ENCODE measurements at places on chromosomes 2 and 18. TPM values are rescaled to one million over a fixed set of nuclear protein-coding genes. Genes with fewer than 3 reads are reported as not detected.

DNA sequence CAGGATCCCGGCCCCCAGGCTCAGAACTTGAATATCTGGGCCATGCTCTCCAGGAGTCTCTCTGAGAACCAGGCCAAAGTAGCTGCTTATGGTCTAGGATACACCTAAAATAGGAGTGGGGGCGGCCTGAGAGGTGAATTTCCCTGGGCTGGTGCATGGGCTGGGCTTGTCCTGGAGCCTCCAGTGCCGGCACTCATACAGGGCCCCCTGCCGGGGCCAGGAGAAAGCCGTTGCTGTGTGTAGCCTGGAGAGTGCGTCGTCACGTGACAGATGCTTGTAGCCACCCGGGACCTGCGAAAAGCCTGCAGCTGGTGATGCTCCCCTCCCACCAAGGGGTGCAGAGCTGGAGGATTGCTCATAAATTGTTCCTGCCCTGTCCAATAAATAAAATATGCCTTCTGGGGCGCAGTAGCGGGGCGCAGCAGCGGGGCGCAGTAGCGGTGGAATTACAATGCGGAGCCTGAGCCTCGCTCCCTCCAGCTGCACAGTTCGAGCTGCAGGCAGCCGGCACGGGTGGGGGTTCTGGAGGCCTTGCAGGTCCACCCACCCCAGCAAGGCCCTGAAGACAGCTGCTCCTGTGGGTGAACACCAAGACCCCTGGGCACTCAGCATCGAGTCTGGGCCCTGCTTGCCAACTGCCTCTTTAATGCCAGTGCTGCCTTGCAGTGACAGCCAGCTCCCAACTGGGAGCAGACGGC, 289.9 kb downstream of the NDUFA10 start:
- DNase-seq = no peak

DNA sequence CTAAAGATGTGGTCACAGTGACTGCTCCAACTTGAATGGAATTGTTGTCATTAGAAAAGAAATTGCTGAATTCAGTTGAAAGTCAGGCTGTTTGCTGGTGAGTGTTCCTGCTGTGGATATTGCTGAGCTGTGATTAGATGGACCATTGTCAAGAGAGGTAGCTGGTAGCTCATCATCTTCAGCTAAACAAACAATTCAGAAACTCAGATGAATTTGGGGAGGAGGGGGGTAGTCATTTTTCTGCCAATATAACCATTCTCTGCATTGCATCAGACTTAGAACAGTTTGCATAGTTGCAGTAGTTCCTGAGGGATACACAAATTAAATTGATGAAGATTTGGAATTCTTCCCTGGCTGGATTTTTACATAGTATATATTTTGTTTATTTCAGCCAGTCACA, 108.3 kb downstream of the MTCL1 start:
- DNase-seq = no peak

- no peak for DNase-seq
Observed at GRCh38 chr2:12764075-12764730, 47.5 kb downstream of the TRIB2 start.

DNA sequence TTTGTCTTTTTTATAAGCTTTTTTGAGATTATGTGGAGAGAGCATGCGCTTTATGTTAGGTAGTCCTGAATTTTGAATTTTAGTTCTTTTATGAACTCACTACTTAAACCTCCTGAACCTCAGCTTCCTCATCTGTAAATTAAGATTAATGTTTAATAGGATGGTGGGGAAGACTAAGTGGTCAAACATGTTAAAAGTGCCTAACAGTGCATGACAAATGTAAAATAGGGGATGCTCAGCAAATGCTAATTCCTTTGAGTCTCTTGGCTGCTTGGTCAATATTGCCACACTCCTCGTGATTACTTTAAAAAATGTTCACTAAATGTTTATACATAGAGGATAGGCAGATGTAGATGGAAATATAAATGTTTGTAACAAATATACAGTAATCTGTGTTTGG, 6.8 kb downstream of the BIRC6 start:
- DNase-seq = no peak

GRCh38 chr2:173692068-173692467, 273.1 kb downstream of the SP3 start:
- no peak for DNase-seq

The ST3GAL5 gene
- polyA plus RNA-seq = 23.1 TPM

The SP5 gene
- 5.5 TPM for polyA plus RNA-seq

All from muscle of back (tissue), 13 donors.